ENCODE measurements at places on chromosomes 16 and 17.

GRCh38 chr17:82365606-82366295 lies 5.8 kb upstream of the UTS2R start:
- DNase-seq, result no peak

DNA sequence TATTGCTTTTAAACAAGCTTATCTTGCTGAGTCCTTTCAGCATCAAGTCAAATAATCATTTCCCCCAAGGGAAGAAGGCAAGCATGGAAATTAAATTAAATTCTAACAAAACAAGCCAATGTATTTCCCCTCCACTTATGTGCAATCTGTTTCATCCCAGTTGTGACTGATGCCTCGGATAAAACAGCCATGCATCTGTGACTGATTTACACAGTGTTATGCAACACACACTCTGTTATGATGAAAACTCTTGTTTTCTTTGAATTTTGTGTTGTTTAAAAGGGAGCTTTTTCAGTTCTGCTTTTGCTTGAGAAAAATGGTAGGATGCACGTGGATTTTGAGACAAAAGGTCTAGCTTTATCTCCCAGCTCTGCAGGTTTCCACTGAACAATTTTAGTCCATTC lies 32.6 kb downstream of the TMEM100 start:
- DNase-seq, result peak; percentile 63

DNA sequence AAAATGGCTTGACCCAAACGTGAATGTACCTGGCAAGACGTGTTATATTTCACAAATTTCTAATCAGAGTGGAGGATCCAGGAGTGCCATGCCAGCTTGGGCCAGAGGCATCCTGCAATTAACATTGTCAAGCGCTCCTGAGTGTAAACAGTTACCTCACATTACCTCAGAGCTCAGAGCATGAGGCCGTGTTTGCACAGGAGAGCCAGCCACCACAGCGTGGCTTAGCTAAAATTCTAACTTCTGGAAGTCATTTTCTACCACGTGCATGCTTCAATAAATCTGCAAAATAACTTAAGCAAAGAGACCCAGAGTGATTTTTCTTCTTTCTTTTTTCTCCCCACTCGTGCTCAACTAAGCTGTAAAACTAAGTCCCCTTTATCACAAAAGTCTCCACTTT lies 769.0 kb downstream of the KCNJ2 start:
- DNase-seq, result no peak

- no peak for DNase-seq
Measured at GRCh38 chr16:1341495-1342420, 8.3 kb downstream of the BAIAP3 start.

GRCh38 chr17:57295526-57296023 lies 39.3 kb downstream of the MSI2 start:
- peak; percentile 67 for DNase-seq

- DNase-seq, result no peak
Measured at GRCh38 chr17:45785480-45786193, 1.5 kb downstream of the CRHR1 start.

DNA sequence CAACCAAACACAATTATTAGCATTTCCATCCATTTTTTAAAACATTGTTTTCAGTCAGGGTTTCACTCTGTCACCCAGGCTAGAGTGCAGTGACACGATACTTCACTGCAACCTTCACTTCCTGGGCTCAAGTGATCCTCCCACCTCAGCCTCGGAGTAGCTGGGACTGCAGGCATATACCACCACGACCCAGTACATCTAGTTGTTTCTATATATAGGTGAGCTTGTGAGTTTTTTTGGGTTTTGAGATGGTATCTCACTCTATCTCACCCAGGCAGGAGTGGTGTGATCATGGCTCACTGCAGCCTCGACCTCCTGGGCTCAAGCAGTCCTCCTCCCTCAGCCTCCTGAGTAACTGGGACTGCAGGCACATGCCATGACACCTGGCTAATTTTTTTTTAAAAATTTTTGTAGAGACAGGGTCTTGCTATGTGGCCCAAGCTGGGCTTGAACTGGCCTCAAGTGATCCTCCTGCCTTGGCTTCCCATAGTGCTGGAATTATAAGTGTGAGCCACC lies 21.5 kb upstream of the ATP5MC1 start:
- no peak for DNase-seq

DNA sequence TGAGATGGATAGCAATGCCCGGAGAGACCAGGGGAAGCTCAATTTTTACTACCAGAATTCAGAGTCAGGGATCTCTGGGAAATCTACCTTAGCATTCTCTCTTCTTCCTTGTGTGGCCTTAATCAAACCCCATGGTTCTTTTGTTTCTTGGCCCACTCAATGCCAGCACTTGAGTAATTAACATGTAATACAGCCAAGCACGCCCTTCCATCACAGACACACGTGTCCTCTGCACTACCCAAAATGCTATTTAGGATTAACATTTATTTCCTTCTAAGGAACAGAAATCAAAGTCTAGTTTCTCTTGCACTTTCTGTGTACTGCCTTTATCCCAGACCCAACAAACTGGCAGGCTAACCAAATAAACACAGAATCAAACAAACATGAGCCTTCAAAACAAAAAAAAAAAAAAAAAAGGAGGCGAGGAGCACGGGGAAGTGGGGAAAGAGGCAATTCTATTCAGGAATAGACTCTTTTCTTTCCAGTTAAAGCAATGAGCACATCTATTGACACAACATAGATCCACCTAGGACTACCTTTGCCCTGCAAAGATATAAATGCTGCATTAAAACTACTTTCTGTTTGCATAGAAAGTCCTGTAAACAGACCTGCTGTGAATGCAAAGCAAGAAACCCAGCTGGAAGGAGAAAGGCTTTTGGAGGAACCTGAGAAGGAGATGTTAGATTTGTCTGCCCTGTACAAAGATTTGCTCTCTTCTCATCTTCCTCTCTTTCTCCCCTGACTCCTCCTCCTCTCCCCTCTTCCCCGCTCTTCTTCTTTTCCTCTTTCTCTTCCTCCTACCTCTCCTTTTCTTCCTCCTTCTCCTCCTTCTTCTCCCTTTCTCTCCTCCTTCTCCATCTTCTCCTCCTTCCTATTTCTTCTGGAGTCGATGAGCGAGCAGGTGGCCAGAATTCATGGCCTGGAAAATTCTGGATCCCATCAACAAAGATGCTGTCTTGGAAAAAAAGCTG lies 294.4 kb downstream of the NPIPA8 start:
- DNase-seq, result no peak

All from iris pigment epithelial cell (primary cell).